ENCODE measurements at places on chromosomes 12 and 14.

- DNase-seq = no peak
Observed at GRCh38 chr14:59852350-59852749, 18.2 kb downstream of the RTN1 start.

DNA sequence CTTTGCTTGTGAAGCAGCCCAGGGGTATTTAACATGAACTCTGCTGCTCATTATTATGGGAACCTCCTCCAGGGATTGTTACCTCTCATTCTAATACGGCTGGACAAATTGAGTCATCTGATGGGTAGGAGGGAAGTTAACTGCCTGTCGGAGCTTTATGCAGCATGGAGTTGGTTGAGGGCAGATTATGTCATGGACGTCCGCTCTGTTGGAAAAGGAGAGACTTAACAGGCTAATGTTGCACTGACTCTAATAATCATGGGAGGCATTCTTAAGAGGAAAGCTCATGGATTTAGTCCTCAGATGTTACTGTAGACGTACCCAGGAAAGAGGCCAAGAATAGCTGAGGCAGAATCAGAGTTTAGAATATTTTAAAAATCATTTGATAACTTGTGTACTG is 9.9 kb downstream of the POP5 start:
- no peak for DNase-seq

DNA sequence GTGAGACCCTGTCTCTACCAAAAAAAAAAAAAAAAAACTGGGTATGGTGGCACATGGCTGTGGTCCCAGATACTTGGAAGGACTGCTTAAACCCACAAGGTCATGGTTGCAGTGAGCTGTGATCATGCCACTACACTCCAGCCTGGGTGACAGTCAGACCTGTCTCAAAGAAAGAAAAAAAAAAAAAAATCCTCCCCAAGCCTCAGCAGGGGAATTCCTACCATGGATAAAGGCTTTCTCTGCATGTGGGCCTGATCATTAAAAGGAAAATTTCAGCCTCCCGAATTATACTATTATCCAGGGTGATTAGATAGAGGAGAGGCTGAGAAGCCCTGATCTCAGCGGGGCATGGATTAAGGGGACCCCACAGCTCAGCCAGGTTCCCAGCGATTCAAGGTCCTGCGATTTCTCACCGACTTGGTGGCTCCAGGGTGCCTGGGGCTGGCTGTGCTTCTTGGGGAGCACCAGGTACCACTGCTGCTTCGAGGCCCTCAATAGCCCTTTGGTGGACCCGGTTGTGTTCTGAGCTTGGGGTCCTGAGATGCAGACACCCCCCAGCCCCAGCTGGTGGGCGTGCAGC is 5.6 kb downstream of the SH2B3 start:
- DNase-seq = no peak

DNA sequence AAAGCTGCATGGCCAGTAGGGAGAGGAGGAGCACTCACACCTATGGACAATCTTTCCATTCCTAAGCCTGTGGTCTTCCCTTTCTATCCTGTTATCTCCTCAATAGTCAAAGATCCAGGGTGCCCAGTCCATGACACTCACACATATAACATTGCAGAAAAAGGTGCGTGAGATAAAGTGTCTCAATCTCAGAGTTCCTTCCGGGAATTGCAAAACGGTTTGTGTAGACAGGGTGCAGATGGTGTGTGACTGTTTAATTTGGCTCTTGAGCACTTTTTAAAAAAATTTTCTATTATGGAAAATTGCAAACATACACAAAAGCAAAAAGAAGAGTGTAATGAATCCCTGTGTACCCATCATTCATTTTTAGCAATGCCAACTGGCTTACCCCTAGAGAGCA is 1493.6 kb downstream of the AACS start:
- no peak for DNase-seq

DNA sequence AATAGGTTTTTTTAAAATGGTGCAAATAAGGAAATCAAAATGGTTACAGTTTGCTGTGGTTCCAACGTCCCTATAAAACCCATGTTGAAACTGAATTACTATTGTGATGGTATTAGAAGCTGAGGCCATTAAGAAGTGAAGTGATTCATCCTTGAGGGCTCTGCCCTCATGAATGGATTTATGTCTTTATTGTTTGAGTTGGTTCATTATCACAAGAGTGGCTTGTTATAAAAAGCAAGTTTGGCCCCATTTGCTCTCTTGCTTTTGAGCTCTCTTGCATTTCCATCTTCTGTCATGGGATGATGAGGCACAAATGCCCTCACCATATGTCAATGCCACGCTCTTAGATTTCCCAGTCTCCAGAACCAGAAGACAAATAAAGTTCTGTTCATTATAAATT is 62.3 kb downstream of the PRKD1 start:
- DNase-seq = no peak

GRCh38 chr12:94433744-94434143 is 25.9 kb downstream of the CEP83 start:
- no peak for DNase-seq

DNA sequence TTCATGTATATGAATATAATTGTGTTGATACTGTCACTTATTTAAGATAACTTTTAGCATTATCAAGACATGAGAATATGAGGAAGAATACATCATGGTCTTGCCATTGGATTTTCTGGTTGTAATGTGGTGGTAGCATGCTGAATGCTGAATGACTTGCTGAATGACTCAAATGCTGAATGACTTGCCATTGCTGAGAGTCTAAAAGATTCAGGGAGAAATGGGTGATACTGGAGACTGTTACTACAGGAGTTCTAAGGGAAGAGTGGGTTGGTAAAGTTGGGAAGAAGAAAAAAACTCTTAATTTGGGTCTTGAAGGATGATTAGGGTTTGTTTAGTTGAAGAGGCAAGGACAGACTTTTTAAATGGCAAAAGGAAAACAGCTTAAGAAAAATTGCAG is 72.1 kb upstream of the MANSC4 start:
- DNase-seq = no peak

Measured in stimulated activated CD4-positive, alpha-beta T cell treated with anti-CD3 and anti-CD28 coated beads, Interleukin-15, amount 100 ng/mL, for 1 hour (primary cell).